ENCODE measurements at places on chromosomes 6 and 20.

- DNase-seq = no peak
These were observed 14.8 kb downstream of the DDX43 start for GRCh38 chr6:73409395-73409794.

GRCh38 chr6:90218959-90219208 is 77.8 kb downstream of the BACH2 start:
- DNase-seq = no peak

- DNase-seq = no peak
These were observed 396.2 kb downstream of the CD83 start for GRCh38 chr6:14513496-14514393.

DNA sequence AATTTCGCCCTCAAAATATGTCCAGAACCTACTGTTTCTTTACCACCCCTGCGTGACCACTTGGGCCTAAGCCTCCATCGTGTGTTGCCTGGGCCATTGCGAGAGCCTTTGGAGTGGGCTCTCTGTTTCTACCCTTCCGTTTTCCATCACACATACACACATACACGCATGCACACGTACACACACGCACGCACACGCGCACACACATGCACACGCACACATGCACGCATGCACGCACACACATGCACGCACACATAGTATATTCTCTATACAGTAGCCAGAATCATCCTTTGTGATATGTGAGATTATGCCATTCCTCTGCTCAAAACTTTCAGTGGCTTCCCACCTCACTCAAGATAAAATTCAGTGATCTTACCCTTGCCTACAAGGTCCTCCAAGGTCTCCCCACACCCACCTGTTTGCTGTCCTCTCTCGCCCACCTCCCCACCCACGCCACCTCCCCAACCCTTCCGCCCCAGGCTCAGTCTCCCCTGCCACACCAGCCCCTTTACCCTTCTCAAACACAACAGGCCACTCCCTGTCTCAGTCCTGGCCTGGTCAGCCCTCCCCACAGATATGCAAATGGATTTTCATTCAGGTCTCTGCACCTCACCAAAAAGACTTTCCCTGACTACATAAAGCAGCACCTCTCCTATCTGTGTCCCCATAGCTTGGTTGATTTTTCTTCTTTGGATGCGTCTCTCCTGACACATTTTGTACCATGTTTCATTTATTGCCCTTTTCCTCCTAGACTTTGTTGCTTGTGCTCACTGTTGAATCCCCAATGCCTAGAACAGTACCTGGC is 559.6 kb downstream of the CD83 start:
- DNase-seq = no peak

DNA sequence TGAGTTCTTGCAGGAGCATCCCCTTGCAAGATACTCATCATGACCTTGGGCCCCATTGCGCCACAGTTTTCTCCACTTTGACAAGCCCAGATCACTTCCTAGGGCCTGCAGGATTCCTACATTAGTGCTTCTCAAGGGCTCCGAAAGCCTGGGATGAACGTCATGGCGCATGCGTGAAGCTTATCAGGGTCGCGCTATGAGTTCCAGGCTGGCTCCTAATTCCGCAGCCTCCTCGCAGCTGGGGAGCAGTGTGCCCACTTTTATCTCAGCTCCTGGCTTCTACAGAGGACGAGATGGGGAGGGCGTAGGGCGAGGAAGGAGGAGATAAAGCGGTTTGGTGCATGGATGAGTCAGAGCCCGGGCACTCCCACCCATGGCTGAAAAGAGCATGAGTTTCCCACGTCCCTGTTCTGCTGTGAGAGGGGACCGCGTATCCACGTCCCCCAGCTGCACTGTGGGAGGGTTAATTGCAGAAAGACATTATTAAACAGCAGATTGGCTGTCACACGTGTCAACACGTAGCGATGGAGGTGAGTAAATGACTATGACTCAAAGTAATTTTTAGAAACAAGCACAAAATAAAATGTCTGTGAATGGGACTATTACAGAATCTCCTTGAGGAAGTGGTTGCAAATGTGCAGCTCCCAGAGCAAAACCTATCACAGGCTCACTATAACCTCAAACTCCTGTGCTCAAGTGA is 72.9 kb upstream of the DSP start:
- DNase-seq = peak; percentile 16

GRCh38 chr6:35294308-35294945 is 3.2 kb upstream of the DEF6 start:
- DNase-seq = peak; percentile 31

DNA sequence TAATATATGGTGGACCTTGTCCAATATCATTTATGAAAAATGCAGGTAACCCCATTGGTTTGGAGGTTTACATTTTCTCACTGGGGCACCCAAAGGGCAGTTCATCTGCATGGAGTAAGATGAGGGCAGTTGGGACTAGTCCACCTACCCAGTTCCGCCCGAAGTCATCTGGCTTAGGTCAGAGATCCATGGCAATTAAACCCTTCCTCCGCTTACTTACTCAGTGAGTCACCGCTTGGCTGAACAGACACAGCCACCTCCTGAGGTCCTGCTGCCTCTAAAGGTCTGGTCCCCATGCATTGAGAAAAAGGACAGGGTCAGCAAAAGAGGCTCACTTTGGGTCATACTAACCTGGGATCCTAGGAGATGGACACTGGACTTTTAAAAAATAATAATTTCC is 102.9 kb upstream of the PRL start:
- no peak for DNase-seq

Data from NCI-H460 (cell line).